Right atrium auricular region (tissue), 2 donors: ENCODE measurements at places on chromosomes 11 and 22. TPM values are rescaled to one million over a fixed set of nuclear protein-coding genes. Genes with fewer than 3 reads are reported as not detected.

The HEPN1 gene
- not detected for total RNA-seq

The SLC35E4 gene
- 4.0 TPM for total RNA-seq

The SLC22A8 gene
- not detected for total RNA-seq

The XRCC6 gene
- total RNA-seq, result 161 TPM

The SMPD1 gene
- total RNA-seq, result 71.7 TPM

The PLA2G6 gene
- total RNA-seq, result 9.0 TPM

The USH1C gene
- total RNA-seq, result not detected

The SPON1 gene
- total RNA-seq, result 27.0 TPM
